ENCODE measurements at places on chromosomes 3 and 15.

DNA sequence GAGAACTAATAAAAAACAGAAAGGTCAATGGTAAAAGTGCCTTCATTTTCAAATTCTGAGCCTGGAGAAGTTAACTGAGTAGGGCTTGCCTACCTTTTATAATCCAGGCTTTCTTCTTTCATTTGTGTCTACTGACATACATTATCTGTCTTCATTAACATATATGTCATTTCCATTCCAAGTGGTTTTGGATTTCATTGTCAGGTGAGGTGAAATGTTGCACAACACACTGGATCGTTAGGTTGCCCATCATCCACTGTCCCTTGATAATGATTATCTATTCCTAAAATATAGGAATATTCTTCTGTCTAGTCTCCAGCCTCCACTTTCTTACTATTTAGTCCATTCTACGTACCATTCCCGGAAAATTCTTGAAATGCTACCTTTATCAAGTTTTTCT is 55.0 kb upstream of the CP start:
- DNase-seq = no peak
- H3K4me1 ChIP-seq = peaks cover 15% of the 10 kb centered on the region
- H3K36me3 ChIP-seq = no peaks in the 10 kb centered on the region
- peaks cover 3% of the 10 kb centered on the region for H3K27me3 ChIP-seq

GRCh38 chr3:48406443-48407431 is 23.1 kb downstream of the PLXNB1 start:
- DNase-seq = no peak
- no peak overlapping the region for H3K4me3 ChIP-seq
- no peaks in the 10 kb centered on the region for H3K4me1 ChIP-seq
- peak overlapping the region; percentile 43 for H3K27ac ChIP-seq

DNA sequence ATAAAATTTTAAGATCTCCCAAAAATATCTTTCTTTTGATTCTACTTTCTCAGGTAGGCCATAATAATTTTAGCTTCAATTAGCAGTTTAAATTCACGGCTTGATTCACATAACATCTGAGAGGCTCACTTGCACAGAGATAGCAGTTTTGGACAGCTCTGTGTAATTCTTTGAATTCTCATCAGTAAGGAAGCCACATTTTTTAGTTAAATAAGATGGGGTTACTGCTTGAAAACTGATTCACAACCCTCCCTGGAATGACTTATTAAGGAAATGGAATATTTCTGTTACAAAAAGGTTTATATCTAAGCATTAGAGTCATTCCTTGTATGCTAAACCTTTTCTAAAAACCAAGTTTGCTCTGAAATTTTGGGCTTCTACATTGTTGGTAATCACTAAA is 212.7 kb downstream of the ALCAM start:
- H3K27ac ChIP-seq = no peak overlapping the region
- H3K4me1 ChIP-seq = no peaks in the 10 kb centered on the region
- no peaks in the 10 kb centered on the region for H3K36me3 ChIP-seq
- no peak for DNase-seq
- no peaks in the 10 kb centered on the region for H3K27me3 ChIP-seq

DNA sequence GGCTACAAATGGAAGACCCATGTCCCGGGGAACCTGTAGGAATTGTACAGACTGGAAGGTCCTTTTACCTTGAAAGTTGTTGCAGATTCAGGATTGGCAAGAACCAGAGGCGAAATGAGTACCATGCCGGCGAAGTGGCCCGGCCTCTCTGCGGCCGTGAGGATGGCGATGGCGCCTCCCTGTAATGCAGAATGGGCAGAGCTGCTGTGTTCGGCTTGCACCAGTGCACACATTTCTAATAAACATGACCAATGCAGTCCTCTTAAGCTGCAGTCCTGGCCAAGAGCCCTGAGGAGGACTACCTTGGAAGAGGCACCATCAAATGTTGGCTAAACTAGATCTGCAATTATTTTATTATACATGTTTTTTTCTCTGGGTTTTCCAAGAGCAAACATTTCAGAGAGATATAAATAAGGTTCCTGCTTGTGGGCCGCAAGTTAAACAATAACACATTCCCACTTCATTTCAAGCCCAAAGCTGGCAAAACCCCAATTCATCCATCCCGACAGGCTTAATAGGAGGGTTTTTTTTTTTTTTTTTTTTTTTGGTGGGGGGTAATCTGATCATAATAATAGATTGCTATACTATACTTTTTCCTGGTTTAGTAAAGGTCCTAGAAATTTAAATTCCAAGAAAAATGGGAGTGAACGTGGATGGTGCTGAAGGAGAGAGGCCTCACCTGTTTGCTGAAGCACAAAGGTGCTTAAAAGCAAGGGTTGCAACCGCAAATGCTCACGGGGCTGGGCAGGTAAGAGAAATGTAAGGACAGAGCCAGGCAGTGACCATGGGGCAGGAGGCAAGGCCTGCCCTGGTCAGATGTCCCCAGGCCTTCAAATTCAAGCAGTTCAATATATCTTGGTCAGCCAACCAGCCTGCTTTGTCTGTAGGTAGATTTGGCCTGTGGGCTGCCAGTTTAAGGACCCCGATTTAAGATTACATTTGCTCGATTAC is 48.5 kb downstream of the ABTB1 start:
- no peaks in the 10 kb centered on the region for H3K36me3 ChIP-seq
- H3K4me1 ChIP-seq = no peaks in the 10 kb centered on the region
- H3K27me3 ChIP-seq = peaks cover 6% of the 10 kb centered on the region
- no peak overlapping the region for H3K4me3 ChIP-seq
- DNase-seq = no peak

DNA sequence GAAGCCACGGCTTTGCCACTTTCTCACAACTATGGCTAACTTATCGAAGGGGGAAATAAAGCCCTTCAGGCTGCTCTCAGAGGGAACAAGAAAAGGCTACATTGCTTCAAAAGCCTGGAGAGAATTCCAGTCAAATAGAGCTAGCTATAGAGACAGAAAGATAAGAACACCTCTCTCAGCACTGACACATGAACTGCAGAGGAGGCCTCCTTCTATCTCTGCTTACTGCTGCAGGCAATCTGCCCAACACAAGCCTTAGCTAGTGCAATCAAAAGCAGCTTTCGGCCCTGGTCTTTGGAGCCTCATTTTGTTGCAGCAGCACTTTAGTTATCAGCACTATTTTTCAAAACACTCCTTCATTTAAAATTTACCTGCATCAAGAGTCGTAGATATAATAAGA is 118.4 kb upstream of the ROBO1 start:
- H3K36me3 ChIP-seq = no peaks in the 10 kb centered on the region
- DNase-seq = no peak
- H3K4me3 ChIP-seq = no peak overlapping the region
- no peaks in the 10 kb centered on the region for H3K27me3 ChIP-seq
- no peaks in the 10 kb centered on the region for H3K4me1 ChIP-seq
- H3K27ac ChIP-seq = no peak overlapping the region

- H3K4me1 ChIP-seq = peaks cover 30% of the 10 kb centered on the region
- peak overlapping the region; percentile 53 for H3K4me3 ChIP-seq
- peak overlapping the region; percentile 79 for H3K27ac ChIP-seq
- DNase-seq = peak; percentile 83
Observed at GRCh38 chr15:98850961-98851572, 156.5 kb downstream of the PGPEP1L start.

DNA sequence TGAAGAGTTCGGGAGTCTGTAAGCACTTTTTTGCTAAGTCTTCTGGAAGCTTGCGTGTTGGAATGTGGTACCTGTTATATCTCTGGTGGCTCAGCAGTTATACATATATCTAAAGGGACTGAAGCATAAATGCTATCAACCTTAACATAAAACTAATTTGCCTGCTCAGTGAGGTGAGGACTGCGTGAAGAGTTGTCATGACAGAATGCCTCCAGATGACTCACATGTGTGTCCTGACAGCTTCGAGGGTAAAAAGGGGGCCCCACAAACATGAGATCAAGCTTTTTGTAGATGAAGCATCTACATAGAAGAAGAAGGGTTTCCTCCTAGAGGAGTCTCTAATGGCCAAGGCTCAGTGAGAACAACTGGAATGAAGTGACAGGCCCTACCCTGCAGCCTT is 88.8 kb upstream of the C3orf80 start:
- no peaks in the 10 kb centered on the region for H3K4me1 ChIP-seq
- no peaks in the 10 kb centered on the region for H3K36me3 ChIP-seq
- no peak overlapping the region for H3K27ac ChIP-seq

GRCh38 chr3:46271209-46271745 is 29.0 kb downstream of the CCR3 start:
- no peak for DNase-seq
- H3K27ac ChIP-seq = no peak overlapping the region
- H3K27me3 ChIP-seq = peaks cover 3% of the 10 kb centered on the region
- H3K4me1 ChIP-seq = peaks cover 57% of the 10 kb centered on the region

GRCh38 chr15:67917037-67917436 is 77.2 kb upstream of the RNU6-1 start:
- H3K4me3 ChIP-seq = no peak overlapping the region
- H3K27ac ChIP-seq = no peak overlapping the region
- no peak for DNase-seq

GRCh38 chr3:21573291-21573690 is 177.7 kb downstream of the ZNF385D start:
- no peak overlapping the region for H3K27ac ChIP-seq
- no peak for DNase-seq
- H3K4me3 ChIP-seq = no peak overlapping the region
- H3K27me3 ChIP-seq = no peaks in the 10 kb centered on the region

DNA sequence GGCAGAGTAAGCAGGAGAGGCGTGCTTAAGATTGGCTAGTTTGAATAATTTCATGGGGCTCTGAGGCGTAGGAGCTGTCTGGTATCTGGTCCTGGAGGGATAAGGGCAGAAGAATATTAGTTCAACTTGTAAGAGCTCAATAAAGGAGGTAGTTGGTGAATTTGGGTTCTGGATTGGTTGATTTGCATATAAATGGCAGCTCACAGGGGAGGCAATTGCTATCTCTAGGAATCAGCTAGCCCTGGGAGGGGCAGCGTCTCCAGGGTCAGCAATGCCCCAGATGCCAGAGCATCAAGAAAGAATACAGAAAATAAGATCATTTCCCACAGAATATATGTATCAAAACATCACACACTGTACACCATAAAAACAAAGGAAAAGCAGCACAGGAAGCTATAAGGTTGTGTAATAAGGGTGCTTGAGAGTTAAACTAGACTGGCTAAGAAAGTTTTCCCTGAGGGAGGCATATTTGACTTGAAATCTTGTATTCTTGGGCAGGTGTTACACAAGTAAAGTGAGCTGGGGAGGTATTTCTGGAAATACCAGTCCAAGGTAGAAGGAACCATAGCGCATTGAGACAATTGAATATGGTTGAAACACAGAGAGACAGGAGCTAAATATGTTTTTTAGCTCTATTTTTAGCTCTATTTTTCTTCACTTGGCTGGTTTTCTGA is 6.1 kb downstream of the MOBP start:
- peaks cover 16% of the 10 kb centered on the region for H3K27me3 ChIP-seq
- no peaks in the 10 kb centered on the region for H3K36me3 ChIP-seq
- no peak overlapping the region for H3K27ac ChIP-seq
- no peaks in the 10 kb centered on the region for H3K4me1 ChIP-seq
- no peak for DNase-seq

GRCh38 chr3:61134532-61134931 is 116.7 kb downstream of the FHIT start:
- H3K27me3 ChIP-seq = no peaks in the 10 kb centered on the region
- H3K27ac ChIP-seq = no peak overlapping the region
- H3K4me1 ChIP-seq = no peaks in the 10 kb centered on the region
- no peak overlapping the region for H3K4me3 ChIP-seq

DNA sequence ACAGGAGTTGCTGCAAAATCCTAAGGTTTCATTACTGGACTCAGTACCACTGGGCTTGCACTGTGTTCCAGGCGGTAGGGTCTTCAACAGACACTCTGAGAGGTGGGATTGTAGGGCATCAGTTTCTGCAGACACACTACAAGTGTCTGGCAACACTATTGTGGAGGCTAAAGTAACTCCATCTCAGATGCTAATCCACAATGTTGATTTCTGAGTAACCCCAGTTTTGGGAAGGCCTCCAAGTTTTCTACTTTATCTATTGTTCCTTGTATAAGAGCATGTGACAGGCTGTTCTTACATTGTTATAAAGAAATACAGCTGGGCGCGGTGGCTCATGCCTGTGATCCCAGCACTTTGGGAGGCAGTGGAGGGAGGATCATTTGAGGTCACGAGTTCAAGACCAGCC is 2.5 kb upstream of the ABHD5 start:
- H3K4me1 ChIP-seq = peaks cover 24% of the 10 kb centered on the region
- no peak overlapping the region for H3K27ac ChIP-seq
- DNase-seq = no peak
- no peak overlapping the region for H3K4me3 ChIP-seq
- H3K27me3 ChIP-seq = peaks cover 3% of the 10 kb centered on the region
- H3K36me3 ChIP-seq = peaks cover 5% of the 10 kb centered on the region

GRCh38 chr3:157355276-157355675 is 81.4 kb upstream of the PTX3 start:
- H3K27me3 ChIP-seq = no peaks in the 10 kb centered on the region
- H3K36me3 ChIP-seq = no peaks in the 10 kb centered on the region
- no peak for DNase-seq
- H3K27ac ChIP-seq = no peak overlapping the region

GRCh38 chr15:99098991-99099390 is 5.9 kb upstream of the SYNM start:
- no peak overlapping the region for H3K4me3 ChIP-seq
- DNase-seq = no peak
- H3K4me1 ChIP-seq = peaks cover 3% of the 10 kb centered on the region
- no peaks in the 10 kb centered on the region for H3K36me3 ChIP-seq

DNA sequence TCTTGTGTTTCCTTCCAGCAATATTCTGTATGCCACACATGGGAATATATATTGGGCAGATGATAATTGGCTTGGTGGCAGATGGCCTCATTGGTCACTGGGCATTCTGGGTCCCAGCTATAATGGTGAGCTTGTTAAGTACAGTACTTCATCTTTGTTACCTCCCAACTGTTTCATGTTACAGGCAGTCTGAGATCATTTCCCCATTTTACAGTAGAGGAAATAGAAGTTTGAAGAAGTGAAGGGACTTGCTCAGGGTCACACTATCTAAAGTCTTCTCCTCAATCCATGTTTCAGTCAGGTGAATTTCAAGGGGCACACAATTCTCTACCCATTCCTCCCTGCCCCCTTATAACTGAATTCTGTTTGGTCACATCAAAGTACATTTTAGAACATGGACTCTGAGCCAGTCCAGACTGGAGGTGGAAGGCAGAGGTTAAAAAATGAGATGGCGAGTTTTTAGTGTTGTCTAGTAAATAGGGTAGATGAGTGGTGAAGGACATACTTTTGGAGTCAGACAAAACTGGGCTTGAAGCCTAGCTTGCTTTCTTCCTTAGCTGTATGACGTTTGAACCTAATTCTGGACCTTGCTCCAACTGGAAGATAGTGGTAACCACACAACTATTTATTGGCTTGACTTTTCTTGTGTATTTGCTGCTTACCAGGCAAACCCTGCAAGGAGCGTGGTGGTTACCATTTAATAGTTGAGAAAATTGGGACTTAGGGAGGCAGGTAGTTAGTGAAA is 2.5 kb downstream of the EEFSEC start:
- no peak for DNase-seq
- no peaks in the 10 kb centered on the region for H3K27me3 ChIP-seq
- peaks cover 27% of the 10 kb centered on the region for H3K36me3 ChIP-seq
- no peak overlapping the region for H3K4me3 ChIP-seq
- no peak overlapping the region for H3K27ac ChIP-seq
- peaks cover 20% of the 10 kb centered on the region for H3K4me1 ChIP-seq

Data from activated CD8-positive, alpha-beta T cell treated with anti-CD3 and anti-CD28 coated beads, Interleukin-2, amount 10 ng/mL, durations not matched to agents 7 days and 5 days (primary cell).